HFF-Myc (cell line): ENCODE measurements at places on chromosomes 16 and 17.

DNA sequence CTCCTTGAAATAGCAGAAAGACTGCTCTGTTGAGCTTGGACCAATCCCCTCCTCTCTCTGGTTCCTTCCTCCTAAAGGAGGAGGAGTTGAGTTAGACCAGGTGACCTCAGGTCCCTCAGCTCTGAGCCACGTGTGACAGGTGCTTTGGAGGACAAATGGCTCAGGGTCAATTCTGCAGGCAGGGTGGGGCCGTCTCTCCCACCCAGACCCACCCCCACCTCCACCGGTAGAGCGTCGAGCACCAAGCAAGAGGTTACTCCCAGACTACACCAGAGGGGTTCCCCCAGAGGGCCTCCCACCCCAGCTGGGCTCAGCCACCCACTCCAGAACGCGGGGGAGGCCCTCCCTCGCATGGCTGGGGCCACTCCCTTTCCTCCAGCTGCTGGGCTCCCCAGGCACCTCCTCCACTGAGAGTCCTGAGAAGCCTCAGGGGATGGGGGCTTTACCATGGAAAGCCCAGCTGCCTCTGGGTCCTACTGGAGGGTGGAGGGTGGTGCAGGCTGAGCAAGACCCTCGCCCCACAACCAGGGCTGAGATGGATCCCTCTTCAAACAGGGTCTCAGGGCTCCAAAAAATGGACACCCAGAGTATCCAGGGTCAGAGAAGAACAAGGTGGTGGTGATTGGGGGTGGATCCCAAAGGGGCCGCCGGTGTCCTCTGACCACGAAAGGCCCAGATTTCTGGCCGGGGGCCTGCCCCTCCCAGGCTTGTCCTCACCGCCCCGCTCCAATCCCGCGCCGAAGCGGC lies 7.6 kb downstream of the MYO1C start:
- no peak for DNase-seq

- no peak for DNase-seq
Measured at GRCh38 chr17:77882040-77882439, 76.5 kb upstream of the TNRC6C start.

DNA sequence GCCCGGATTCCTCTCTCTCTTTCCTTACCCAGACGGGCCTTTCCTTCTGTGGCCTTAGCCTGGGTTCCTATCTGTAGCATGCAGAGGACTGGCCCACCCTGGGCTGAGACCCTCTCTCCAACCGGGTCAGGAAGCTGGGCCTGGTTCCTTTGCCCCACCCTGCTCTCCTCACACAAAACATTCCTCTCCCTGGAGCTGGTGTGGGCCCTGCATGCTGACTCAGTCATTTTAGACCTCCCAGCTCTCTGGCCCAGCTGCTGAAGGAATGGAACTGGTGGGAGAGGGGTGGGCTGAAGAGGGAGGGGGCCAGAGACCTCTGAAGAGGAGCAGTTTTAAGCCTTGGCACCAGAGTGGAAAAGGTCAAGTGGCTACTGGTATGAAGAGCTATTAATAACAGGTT lies 957 bp downstream of the MYL4 start:
- DNase-seq, result no peak

DNA sequence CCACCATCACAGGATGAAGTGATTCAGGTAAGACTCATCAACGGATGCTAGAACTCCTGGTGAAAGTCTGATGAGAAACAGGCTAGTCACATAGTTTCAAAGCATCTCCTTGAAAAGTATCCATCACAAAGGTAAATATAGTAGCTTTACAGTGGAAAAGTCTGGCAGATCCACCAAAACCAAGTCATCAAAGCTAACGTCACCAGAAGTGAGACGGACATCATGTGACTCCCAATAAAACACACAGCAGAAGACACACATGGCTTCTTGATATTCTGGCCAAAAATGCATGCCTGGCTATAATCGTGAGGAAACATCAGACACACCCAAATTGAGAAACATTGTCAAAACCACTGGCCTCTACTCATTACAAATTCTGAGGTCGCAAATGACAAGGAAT lies 17.9 kb upstream of the TRPV3 start:
- peak; percentile 35 for DNase-seq

DNA sequence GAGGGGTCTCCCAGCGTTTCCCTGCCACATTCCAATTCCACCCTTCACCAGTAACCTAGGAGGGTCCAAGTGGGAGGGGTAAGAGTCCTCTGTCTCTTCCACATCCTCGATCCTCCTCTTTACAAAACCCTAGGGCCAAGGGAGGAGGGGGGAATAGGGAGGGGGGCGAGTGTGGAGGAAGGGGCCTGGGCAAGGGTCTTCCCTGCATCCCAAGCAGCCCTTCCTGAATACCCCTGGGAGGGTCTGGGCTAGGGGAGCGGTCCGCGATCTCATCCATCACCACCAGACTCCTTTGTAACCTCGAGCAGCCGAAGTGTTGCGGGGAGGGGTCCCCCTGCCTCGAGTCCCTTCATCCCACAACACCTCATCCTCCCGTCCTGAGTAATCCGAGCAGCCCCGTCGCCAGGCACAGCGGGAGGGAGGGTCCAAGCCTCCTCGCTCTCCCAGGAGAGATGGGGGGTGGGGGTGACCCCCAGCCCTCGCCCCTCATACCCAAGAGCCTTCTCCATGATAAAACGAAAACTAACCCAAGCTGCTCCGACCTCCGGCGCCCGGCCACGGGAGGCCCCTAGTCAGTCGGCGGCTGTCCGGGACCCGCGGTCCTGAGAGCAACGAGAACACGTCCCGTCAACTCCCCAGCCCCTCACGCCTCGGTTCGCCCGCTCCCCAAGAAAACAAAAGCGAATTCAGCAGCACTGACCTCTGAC lies 502 bp downstream of the SMPD3 start:
- no peak for DNase-seq

GRCh38 chr17:82830249-82830661 lies 9.6 kb downstream of the ZNF750 start:
- DNase-seq, result no peak

DNA sequence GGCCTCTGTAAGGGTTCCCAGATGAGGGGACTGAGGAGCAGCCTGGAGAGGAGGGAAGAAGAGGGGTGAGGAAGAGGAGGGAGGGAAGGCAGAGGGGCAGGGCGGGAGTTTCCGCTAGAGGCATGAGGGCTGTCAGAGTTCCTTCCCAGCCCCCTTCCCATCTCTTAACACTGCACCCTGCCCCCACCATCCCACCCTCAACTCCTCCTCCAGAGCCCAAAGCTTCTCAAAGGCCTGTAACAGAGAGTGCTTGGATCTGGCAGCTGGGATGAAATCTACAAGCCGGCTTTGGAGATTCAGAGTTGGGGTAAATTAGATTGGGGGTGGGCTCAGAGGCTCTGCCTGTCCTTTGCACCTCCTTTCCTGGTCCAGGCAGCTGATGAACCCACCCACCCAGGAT lies 57.3 kb upstream of the DLX4 start:
- DNase-seq, result no peak

DNA sequence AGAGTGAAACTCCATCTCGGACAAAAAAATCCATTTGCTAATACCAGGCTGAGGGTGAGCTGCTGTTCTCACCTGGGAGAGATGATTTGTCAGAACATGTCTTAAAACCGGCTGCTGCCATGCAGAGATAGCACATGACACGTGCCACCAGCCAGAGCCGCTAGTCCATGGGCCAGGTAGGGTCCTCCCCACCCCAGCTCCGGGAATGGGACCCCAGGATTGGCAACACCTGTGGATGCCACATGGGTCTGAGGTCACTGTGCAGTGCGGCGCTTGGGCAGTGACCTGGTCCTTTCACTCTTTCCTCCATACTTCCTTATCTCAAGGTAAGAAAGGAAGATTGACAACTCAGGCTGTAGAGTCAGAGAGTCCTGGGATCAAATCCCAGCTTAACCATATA lies 393.3 kb upstream of the TNRC6C start:
- no peak for DNase-seq

DNA sequence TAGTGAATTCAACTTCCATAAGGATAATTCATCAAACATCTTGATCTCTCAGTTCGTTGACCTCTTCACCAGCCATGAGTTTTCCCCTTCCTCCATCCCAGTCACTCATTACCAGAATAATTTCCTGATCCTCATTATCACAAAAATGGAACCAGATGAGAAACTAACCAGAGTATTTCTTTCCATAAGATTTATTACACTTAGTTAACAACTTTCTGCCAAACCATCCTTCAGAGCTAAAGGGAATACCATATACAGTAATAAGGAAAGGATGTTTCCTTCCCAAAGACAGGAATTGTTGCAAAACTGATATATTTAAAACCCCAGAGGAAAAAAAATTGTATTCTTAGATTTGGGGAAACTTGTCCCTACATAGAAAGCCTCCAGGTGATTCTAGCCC lies 8.6 kb downstream of the KRTAP29-1 start:
- DNase-seq, result no peak

DNA sequence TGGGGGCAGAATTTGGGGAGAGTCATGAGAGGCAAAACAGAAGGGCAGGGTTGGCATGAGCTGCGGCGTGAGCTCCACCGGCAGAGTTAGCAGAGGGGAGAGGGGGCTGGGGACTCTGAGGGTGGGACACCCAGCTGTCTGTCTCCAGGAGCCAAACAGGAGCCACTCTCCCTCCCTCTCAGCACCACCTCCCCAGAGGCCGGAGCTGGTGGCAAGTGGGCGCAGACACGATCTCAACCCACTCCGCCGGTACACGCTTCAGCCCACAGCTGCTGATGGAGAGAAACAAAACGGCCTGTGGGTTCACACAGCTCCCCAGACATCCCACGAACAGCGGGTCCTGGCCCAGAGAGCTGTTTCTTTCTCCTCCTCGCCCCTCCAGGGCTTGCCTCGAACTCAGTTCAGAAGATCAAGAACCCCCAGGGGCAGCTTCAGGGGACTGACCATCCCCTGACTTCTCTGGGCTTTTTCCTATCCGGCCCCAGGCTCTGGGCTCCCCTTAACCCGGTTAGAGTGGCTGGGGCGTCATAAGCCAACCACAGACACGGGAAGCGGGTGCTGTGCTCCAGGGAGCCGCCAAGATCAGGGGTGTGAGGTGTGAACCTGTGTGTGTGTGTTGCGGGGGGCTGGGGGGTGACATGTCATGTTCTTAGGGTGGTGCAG lies 7.6 kb downstream of the RHBDF2 start:
- no peak for DNase-seq

- DNase-seq, result no peak
Measured at GRCh38 chr16:50740736-50741135, 1.1 kb upstream of the CYLD start.

DNA sequence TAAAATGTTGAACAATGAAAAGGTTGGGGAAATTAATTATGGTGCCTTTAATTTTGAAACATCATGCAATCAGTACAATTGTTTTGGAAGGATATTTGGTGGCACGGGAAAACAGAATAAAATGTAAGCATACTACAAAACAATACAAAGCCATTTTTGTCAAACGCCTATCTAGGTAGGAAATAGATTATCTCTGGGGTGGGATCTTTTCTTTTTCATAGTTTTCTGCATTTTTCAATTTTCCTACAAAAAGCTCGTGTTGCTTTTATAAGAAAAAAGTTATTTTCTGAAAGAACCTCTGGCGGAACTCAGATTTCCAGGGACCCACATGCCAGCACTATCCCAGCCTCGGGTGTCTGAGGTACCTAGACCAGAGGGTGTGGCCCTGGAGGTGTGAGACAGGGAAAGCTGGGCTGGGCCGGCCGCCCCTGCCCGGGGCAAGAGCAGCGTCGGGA lies 961 bp upstream of the MAP3K3 start:
- DNase-seq, result no peak

DNA sequence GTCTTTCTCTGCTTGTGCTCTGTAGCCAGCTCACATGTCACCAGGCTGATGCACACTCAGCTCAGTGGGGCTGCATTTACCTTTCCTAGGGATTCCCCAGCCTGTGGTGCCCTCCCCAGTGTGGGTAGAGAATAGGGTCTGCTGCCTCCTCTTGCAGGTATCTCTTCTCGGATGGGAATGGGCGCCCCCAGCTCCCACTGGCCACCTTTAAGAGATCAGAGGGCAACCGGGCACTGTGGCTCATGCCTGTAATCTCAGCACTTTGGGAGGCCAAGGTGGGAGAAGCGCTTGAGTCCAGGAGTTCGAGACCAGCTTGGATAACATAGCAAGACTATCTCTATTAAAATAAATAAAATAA lies 3.3 kb downstream of the XYLT2 start:
- DNase-seq, result no peak

- DNase-seq, result no peak
Measured at GRCh38 chr17:8417806-8418205, 17.9 kb upstream of the NDEL1 start.

DNA sequence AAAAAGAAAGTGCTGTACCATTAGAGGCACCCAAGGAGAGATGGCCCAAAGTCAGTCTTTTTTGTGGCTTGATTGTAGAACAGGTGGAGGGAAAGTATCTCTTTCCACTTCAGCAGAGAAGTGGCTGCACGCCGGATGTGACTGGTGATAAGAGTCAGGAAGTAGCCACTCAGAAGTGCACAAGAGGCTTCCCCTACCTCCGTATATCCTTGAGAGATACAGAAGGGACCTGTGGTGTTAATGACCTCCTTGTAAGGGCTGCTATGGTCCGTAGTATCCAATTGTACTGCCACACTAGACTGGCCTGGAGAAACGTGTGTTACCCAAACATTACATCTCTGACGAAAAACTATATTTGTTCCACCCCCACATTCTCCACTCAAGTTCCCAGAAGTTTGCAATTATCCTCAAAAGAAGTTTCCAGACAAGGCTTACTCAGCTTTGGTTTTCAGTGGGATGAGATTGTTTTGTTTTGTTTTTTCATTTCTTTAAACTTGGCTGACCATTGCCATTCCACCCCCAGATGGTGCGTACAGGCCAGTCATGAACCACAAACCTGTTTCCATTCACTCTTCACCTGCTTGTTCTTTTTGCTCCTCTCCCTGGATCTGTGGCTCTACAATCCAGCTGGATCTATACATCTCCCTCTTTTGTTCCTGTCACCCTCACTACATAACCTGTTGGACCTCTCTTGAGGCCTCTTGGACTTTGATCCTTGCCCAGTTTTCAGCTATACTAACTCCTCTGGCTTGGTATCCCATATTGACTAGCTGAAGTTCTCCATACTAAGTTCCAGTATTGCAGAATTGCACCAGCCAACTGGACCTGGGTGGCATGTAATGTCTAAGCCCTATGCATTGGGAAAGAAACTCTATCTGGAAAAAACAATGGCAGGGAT lies 20.7 kb upstream of the MED13 start:
- DNase-seq, result no peak

DNA sequence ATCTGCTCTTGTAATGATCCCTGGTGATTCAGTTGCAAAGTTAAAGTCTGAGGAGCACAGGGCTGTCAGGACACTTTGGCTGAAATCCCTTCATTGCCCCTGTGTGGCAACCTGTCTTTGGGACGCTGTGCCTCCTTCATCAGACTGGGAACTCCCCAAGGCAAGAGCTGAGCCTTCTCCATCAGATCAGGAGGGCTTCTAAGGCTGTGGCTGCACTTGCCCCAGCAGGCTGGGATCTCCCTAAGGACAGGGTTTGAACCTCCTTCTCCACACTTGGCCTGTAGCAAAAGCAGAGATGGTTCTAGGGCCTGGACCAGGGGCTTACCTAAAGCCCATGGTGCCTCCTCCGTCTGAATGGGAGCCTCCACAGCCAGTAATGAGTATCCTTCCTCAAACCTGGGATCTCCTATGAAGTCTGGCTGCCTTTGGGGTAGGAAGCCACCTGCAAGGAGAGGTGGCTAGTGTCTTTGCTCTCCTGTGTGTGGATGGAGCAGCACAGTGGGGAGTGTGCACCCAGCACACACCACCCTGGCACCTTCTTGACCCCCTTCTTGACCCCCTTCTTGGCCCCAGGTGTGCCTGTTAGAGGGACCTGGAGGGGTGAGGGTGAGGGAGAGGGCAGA lies 79.0 kb upstream of the NKD1 start:
- DNase-seq, result no peak

- no peak for DNase-seq
Measured at GRCh38 chr16:2090777-2091546, 43.2 kb downstream of the TSC2 start.

GRCh38 chr16:3030222-3031212 lies 6.2 kb downstream of the BICDL2 start:
- no peak for DNase-seq

- no peak for DNase-seq
Measured at GRCh38 chr17:12523244-12523643, 142.4 kb upstream of the MYOCD start.
